ENCODE measurements at places on chromosomes 16 and 17.
A peak's percentile ranks its signal among the peaks of the same experiment; 100 is the strongest.

GRCh38 chr17:37054894-37055293, 106.1 kb downstream of the AATF start:
- DNase-seq = no peak

- peak; percentile 36 for DNase-seq
Measured at GRCh38 chr16:66270333-66270927, 96.1 kb upstream of the CDH5 start.

GRCh38 chr17:56974055-56974454, 3.9 kb upstream of the SCPEP1 start:
- DNase-seq = no peak

DNA sequence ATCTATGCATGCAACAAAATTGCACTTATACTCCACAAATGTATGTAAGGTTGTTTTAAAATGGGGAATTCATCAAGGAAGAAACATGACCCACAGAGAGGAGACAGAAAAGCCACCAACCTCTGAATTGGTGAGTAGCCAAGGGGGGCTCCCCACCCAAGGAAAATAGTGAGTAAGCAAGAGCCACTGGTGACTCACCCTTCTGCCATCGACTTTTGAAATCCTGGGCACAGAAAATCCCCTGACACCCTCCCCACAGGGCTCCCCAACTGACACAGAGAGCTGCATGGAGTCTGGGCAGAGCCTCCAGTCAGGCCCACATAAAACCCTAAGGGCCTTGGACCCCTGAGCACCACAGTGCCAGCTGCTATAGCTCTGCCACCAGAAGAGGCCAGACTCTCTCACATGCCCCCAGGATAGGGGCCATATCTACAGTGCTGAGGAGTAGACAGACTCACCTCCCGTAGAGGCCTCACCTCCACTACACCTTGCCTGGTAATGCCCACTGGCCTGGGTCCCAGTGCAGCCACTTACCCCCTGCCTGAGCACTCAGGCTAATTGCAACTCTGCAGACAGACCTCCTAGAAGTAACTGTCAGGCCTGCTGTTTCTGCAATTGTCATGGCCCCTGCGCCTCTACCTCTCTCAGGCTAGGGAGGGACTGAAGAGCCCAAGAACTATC, 244.7 kb upstream of the WSB1 start:
- no peak for DNase-seq

DNA sequence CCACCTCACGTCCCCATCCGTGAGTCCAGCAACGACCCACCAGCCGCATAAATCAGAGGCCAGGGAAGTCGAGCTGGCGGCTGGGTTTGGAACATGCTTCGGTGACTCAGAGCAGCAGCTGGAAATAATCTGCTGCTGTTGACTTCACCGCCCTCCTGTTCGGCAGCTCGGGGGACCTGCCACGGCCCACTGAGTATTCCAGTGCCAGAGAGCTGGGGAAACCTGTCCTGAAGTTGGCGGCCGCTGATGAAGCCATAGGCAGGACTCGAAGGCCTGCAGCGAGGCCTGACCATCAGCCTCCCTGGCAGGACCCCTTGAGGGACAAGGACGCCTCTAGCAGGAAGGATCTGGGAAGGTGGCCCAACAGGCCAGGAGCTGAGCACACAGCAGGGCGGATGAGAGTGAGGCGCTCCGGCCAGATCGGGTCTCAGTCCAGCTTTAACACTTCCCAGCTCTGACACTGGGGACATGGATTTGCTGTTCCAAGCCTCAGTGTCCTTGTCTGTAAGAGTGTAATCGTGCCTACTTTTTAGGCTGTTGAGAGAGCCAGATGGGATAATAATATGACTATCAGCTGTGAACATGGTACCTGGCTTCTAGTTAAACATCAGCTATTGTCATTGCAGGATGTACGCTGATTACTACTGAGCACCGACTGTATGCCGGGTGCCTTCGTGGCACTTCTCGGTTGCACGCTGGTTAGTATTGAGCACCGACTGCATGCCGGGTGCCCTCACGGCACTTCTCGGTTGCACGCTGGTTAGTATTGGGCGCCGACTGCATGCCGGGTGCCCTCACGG, 50.4 kb upstream of the CIBAR2 start:
- DNase-seq = no peak

- DNase-seq = no peak
Measured at GRCh38 chr17:74455821-74456220, 10.6 kb upstream of the CD300A start.

GRCh38 chr16:3492356-3492755, 2.9 kb downstream of the C16orf90 start:
- DNase-seq = no peak

GRCh38 chr17:39916918-39917317, 1.5 kb downstream of the GSDMB start:
- no peak for DNase-seq

- no peak for DNase-seq
Measured at GRCh38 chr17:49003557-49004511, 6.6 kb downstream of the IGF2BP1 start.

GRCh38 chr17:46901291-46901690, 21.7 kb upstream of the GOSR2 start:
- DNase-seq = no peak

GRCh38 chr16:11342021-11342855, 3.0 kb upstream of the RMI2 start:
- no peak for DNase-seq

GRCh38 chr17:3808701-3809100, 7.7 kb upstream of the ITGAE start:
- no peak for DNase-seq

GRCh38 chr17:79360196-79360595, 250.7 kb downstream of the RBFOX3 start:
- no peak for DNase-seq

GRCh38 chr17:9860851-9861250, 35.1 kb downstream of the GLP2R start:
- no peak for DNase-seq

- no peak for DNase-seq
Measured at GRCh38 chr16:12879812-12880211, 21.6 kb upstream of the SHISA9 start.

GRCh38 chr16:622920-623280, 7.9 kb upstream of the WFIKKN1 start:
- no peak for DNase-seq

DNA sequence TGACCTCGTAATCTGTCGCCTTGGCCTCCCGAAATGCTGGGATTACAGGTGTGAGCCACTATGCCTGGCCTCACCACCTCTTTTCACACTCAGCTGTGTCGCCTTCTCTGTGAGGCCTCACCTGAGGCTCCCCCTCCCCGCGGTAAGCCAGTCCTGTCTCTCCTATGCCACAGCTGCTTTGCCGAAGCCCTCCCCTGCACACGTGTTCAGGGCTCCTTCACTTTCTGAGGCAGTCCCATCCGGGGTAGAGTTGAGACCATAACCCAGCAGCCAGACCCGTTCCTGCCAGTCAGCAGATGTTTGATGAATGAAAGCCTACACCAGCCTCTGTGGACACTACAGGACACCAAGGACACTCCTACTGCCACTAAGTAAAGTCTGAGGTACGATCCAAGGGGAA, 10.6 kb downstream of the USP7 start:
- DNase-seq = no peak

- DNase-seq = no peak
Measured at GRCh38 chr17:14207791-14208190, 28.9 kb downstream of the CDRT15 start.

- no peak for DNase-seq
Measured at GRCh38 chr16:70781800-70782199, 19.2 kb downstream of the VAC14 start.

DNA sequence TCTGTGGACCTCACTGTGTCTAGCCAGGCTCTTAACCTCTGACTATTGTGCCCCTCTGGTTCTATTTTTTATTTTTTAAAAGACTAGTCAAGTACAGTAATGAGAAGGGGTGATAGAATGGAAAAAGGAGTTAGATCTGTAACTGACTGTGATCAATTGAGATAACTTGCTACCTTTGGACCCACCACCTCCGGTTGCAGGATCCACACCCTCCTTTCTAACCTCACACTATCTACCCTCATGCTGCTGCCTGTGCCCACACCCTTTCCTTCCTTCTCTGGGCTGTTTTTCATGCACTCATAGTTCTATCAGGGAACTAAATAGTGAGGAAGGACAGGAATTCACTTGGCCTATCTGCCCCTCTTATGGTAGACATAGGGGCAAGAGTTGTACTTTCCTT, 172.3 kb downstream of the KATNIP start:
- DNase-seq = no peak

DNA sequence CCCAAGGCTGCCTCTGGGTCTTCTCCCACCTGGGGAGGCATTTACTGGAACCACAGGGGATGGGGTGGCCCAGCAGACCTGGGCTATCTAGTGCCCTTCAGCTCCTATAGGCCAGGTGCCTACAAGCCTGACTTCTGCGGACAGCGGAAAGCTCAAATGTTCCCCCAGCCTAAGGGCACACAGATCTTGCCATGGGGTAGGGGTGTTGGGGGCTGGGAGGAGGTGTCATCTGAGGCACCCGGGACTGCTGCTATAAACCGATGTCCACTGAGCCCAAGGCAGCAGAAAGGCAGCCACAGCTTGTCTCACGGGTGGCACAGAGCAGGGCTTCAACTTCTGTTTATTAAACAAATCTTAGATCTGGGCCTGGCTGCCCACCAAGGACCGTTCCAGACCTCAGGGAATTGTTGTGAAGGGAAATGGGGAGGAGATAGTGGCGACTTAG, 3.6 kb downstream of the MYO1C start:
- DNase-seq = no peak

GRCh38 chr17:78822552-78822951, 18.1 kb downstream of the USP36 start:
- no peak for DNase-seq

GRCh38 chr17:31068291-31068690, 26.5 kb upstream of the NF1 start:
- DNase-seq = no peak

- DNase-seq = no peak
Measured at GRCh38 chr17:73290399-73291259, 21.2 kb downstream of the CDC42EP4 start.

DNA sequence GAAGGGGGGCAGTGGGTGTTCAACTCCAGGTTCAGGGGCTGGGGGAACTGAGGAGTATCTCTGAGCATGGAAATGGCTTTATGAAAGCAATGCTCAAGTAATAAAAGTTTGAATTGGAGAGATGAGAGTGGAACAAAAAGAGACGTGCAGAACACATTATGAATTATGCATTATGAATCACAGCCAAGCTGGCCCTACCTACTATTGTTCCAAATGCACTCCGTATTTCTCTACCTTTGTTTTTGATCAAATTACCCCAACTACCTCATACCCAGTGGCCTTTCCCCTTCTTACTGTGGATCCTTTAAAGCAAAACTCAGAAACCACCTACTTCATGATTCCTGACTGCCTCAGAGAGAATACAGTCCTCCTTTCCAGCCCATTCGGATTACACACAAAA, 38.1 kb downstream of the TEKT3 start:
- no peak for DNase-seq

DNA sequence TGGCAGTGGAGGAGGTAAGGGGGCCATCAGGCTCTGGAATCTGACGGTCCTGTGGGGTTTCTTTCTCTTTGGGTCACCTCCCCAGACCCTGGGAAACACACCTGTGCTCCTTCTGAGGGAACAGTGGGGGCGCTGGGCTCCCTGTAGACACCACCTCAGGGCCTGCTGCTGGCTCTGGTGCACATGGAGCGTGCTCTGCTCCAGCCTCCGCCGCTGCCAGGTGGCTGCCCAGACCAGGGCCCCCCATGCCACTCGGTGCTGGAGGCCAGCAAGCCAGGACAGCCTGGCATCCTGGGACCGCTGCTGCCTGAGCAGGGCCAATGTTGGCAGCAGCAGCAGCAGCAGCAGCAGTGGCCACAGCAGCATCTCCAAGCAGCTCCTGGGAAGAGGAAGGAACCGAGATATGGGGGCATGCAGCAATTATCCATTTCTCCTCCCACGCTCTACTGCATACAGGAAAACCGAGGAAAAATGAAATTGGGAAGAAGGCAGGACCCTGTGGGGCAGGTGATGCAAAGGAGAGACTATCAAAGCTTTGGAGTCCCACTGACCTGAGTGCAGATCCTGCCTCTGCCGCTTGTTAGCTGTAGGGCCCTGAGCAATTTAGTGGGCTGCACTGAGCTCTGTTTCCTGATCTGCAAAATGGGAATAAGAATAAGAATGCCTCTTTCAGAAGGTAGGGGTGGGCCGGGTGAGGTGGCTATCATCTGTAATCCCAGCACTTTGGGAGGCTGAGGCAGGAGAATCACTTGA, 902 bp downstream of the GHDC start:
- no peak for DNase-seq

DNA sequence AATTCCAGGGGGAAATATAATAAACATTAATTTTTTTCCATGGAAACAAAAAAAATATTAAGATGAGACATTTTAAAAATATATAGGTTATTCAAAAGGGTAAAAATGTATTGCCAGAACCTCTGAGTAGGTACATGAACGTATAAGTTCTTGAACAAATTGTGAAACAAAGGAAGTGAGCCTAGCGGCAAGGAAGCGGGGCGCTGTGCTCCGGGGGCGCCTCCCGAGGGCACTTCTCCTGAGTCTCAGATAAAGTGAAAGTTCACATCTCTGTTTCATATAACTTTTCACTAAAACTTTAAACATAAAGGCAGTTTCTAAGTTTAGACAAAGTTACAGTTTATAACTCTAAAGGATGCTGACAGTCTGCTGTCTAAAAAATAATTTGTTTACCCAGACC, 52.3 kb downstream of the TNRC6C start:
- no peak for DNase-seq

- DNase-seq = no peak
Measured at GRCh38 chr16:55817236-55817912, 15.5 kb downstream of the CES1 start.

- DNase-seq = no peak
Measured at GRCh38 chr17:72142614-72143013, 21.8 kb downstream of the SOX9 start.

- DNase-seq = no peak
Measured at GRCh38 chr16:13419589-13419988, 500.4 kb upstream of the ERCC4 start.

DNA sequence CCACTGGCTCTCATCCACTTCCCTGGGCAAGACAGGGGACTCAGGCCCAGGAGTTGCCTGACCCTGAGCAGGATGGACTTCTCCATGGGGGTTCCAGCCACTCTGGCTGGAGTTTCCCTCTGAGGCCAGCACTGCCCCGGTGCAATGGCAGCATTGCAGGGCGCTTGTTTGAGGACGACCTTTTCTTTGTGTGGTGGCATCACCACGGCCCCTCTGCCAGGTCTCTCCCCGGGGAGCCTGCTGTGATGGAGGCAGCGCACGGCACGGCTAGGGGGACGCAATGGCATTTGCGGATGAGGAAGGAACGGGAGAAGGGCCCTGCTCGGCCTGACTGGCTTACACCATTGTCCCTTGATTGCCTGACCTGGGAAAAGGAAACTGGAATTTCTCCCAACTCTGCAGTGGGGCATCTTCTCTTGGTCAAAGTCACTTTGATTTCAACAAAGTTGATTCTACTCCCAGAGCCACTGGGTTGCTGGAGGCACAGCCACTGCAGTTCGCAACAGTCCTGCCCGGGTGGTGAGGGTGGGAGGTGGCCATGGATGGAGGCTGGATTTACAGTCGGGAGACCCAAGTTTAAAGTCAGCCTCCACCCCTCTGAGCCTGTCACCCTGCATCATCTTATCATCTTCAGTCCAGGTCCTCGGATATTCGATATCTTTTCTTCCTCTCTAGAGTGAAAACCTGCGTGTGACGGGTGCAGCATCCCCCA, 82.9 kb upstream of the ZNF469 start:
- DNase-seq = no peak

Data from anterior cingulate cortex (tissue), 58 donors.